Activated CD8-positive, alpha-beta memory T cell treated with anti-CD3 and anti-CD28 coated beads for 1 hour (primary cell): ENCODE measurements at places on chromosomes 4 and X.

- no peak for DNase-seq
Observed at GRCh38 chrX:133544115-133544514, 128.8 kb upstream of the GPC4 start.

DNA sequence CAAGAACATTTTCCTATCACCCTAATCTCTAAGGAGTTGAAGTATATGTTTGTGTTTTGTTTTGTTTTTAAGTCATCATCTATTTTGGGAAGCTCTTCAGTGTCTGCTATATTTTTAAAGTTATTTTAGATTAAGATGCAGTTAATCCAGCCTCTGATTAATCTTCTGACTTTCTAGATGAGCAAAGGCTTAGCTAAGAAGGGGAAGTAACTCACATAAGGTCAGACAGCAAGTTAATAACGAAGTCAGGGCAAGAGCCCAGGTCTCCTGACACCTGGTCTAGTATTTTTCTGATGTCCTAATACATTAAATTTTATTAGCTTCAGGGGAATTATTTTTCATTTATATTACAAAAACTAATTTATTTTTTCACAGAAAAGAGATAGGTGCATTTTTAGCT, 168.5 kb downstream of the SOWAHB start:
- DNase-seq: no peak

DNA sequence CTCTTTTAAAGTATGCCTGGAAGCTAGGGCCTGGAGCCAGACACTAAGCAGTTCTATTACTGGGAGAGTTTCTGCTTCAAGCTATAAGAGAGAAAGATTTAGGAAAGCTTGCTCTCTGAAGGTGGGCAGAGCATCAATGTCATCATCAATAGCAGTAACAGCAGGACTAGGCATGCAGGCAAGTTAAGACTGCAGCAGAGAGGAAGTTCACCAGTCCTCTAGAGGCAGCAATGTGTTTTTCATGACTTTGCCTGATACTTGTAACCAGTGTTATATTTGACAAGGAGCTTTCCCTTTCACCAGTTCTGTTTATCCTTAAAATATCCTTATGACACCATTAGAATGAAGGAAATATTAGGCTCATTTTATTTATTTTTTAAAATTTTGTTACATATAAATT, 237.9 kb downstream of the KCTD8 start:
- DNase-seq: no peak

- no peak for DNase-seq
Observed at GRCh38 chr4:6983544-6984142, 59.5 kb upstream of the TADA2B start.

DNA sequence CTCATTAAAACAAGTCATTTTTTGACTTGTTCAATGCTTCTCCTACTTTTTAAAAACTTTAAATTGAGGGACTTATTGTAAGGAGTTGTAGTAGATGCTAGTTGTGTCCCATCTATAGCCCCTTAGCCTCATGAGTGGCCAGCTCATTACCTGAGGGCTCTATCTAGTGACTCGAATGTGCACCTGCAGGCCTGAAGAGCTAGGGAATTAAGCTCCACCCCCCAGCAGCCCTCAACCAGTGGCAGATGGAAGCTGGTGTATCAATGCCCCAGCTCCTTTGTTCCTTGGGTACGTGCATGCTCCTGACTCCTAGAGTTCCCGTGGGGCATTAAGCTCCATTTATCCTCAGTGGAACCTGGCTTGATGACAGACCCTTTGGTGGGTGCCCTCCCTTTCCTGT, 146.7 kb upstream of the FAM9B start:
- no peak for DNase-seq

DNA sequence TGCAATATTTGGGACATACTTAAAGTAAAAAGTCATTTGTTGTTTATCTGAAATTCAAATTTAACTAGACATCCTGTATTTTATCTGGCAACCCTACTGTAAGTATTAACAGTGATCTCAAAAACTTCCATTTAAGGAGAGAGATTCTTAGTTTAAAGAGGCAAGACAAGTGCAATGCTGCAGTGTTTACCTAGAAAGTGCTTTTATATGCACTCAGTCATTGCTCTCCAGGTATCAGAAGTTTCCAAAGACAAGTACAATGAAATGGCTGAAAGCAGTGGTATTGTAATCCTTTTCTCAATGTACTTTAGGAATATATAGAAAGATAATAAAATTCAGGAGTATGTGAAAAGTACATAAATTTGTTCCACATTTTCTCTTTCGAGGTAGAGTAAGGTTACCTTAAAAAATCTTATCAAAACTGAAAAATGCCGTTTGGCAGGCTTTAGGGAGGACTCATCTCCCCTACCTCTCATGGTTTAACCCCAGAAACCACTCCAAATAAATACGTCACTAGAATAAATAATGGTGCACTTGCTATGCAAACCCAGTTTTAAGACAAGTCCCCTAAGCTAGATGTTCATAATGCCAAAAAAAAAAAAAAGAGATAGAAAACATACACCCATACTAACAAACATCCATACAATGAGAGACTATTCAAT, 45.7 kb downstream of the ELF2 start:
- DNase-seq: no peak

GRCh38 chr4:180640193-180640592, 1603.0 kb upstream of the TENM3 start:
- no peak for DNase-seq

DNA sequence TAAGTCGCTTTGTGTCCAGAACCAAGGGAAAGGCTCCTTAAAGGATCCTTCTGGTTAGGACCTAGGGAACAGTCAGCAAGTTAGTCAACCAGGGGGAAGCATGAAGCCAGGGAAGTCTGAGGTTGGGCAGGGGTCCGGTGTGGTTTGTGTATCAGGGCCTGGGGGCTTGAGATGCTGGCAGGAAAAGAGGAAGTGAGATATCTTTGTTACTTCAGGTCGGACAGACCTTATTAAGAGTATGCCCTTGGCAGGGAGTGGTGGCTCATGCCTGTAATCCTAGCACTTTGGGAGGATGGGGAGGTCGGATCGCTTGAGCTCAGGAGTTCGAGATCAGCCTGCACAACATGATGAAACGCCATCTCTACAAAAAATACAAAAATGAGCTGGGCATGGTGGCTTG, 52.3 kb upstream of the TRPC5OS start:
- DNase-seq: no peak
